Caco-2 (cell line): ENCODE measurements at places on chromosomes 3 and 15. TPM values are rescaled to one million over a fixed set of nuclear protein-coding genes. Genes with fewer than 3 reads are reported as not detected.
A peak's percentile ranks its signal among the peaks of the same experiment; 100 is the strongest.

- H3K4me1 ChIP-seq: no peaks in the 10 kb centered on the region
- H3K27ac ChIP-seq: no peak overlapping the region
- no peak for DNase-seq
- no peaks in the 10 kb centered on the region for H3K36me3 ChIP-seq
- no peak overlapping the region for H3K4me3 ChIP-seq
These were observed 209.8 kb upstream of the THRB start for GRCh38 chr3:24704496-24704895.

- no peak for DNase-seq
- H3K27ac ChIP-seq: no peak overlapping the region
- no peaks in the 10 kb centered on the region for H3K27me3 ChIP-seq
- H3K4me1 ChIP-seq: no peaks in the 10 kb centered on the region
- no peak overlapping the region for H3K4me3 ChIP-seq
These were observed 804.1 kb upstream of the LMCD1 start for GRCh38 chr3:7697548-7697947.

DNA sequence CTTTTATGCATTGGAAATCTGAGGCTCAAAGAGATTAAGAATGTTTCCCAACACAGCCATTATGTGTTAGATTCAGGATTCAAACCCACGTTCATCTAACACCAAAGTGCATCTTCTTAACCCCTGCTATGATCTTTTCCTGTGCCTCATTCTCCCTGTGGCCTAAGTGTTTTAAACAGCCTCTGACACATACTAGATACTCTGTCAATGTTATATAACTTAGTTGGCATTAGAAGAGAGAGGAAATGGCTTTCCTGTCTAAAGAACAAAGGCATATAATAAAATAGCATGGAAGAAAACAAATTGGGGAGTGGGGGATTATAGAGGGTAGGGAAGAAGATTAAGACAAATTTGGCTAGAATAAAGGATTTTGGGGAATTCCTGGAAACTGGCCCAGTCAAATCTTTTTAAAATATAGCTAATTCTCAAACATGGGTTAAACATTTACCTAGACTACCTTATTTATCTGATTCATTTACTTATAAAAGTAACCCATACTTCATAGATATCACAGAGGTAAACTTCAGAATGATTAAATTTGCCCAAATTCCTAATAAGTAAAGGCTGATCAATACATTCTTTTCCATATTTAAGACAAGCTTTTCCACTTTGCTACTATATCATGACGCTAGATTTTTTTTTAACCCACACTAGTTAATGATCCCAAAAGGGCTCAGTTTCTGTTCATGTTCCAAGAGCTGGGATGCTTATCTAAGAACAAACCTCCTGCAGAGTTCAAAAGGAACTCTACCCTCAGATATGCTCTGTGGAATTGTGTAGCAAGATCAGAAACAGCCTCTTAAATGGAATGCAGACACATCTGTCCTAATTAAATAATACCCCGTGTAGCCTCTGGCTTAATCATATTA, 122.9 kb upstream of the PTPRG start:
- no peaks in the 10 kb centered on the region for H3K27me3 ChIP-seq
- peaks cover 35% of the 10 kb centered on the region for H3K4me1 ChIP-seq
- H3K4me3 ChIP-seq: no peak overlapping the region
- DNase-seq: peak; percentile 6
- peak overlapping the region; percentile 72 for H3K27ac ChIP-seq
- no peaks in the 10 kb centered on the region for H3K36me3 ChIP-seq

- no peak overlapping the region for H3K27ac ChIP-seq
- H3K4me1 ChIP-seq: no peaks in the 10 kb centered on the region
- no peak for DNase-seq
These were observed 542.0 kb downstream of the EPHA3 start for GRCh38 chr3:89649431-89649830.

- H3K27me3 ChIP-seq: no peaks in the 10 kb centered on the region
- H3K27ac ChIP-seq: no peak overlapping the region
- H3K4me3 ChIP-seq: no peak overlapping the region
- no peaks in the 10 kb centered on the region for H3K36me3 ChIP-seq
- H3K4me1 ChIP-seq: no peaks in the 10 kb centered on the region
These were observed 87.8 kb downstream of the WNT7A start for GRCh38 chr3:13792051-13792490.

DNA sequence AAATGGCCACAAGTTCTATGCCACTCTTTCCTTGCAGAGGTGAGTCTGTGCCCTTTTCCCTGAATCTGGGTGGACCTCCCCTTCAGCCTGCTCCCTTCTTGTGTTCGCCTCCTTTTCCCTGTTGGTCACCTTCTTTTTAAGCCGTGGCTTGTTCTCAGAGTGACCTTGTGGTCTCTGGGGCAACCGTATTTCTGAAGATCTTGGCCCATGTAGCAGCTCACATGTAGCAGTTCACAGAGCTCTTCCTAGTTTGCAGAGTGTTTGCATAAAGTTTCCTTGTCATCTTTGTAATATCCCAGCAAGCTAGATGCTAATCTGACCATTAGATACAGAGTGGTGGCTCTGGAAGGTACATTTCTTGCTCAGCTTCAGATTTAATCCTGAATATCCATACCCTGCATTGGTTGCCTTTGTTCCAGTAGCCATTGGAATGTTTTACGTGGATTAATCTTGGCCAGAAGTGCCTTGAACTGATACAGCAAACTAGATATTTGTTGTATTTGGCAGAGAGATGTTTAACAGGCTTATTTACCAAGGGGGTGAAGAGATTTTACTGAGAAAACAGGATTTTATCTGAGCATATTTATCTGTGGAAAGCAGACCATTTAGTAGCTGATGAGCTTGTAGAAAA, 40.7 kb upstream of the BSN start:
- H3K36me3 ChIP-seq: peaks cover 3% of the 10 kb centered on the region
- peak overlapping the region; percentile 84 for H3K27ac ChIP-seq
- H3K4me3 ChIP-seq: no peak overlapping the region
- no peaks in the 10 kb centered on the region for H3K27me3 ChIP-seq
- no peak for DNase-seq

DNA sequence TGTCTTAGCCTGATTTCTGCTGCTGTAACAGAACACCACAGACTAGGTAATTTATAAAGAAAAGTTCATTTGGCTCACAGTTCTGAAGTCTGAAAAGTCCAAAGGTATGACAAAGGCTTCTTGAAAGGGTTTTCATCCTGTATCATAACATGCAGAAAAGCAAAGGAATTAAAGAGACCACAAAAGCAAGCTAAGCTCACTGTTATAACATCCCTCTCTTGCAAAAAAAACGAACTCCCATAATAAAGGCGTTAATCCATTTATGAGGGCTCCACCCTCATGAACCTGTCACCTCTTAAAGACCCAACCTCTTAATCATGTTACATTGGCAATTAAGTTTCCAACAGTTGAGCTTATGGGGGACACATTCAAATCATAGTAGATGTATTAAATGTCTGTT, 197.9 kb downstream of the PLOD2 start:
- H3K4me3 ChIP-seq: no peak overlapping the region
- H3K36me3 ChIP-seq: no peaks in the 10 kb centered on the region
- no peak for DNase-seq
- H3K4me1 ChIP-seq: no peaks in the 10 kb centered on the region
- no peaks in the 10 kb centered on the region for H3K27me3 ChIP-seq
- no peak overlapping the region for H3K27ac ChIP-seq

DNA sequence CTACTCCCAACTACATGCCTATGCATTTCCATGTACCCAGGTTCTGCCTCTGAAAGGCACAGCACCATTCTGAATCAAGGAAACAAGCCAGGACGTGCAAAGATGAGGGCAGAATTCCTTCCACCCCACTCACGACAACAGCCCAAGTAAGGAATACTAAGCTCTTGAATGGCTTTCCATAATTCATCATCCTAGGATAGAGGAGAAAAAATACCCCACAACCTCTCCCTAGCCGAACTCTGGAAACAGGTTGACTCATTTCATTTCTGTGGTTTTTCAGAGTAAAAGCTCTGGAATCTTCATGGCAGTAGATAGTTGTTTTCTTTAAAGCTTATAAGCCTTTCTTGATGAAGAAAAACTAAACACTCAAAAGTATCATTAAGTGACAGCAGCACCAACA, 77.8 kb downstream of the PDZRN3 start:
- DNase-seq: no peak
- no peaks in the 10 kb centered on the region for H3K36me3 ChIP-seq
- no peaks in the 10 kb centered on the region for H3K27me3 ChIP-seq
- no peak overlapping the region for H3K4me3 ChIP-seq
- H3K4me1 ChIP-seq: peaks cover 25% of the 10 kb centered on the region
- H3K27ac ChIP-seq: no peak overlapping the region

DNA sequence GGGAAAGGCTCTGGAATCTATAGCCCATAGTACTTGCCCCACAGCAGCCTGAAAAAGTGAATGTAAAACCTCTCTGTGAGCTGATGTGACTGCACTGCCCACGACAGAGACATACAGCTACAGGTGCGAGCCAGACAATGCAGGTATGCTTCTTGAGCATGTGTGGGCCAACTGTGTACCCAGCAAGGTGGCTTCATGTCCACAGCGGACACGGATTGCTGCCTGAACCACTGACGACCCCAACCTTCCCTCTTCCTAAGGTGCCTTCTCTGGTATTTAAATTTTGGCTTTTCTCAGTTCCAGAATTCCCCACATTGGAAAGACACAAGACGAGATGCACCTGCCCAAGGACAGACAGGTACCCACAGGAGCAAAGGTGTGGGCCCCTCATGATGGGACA, 65.8 kb downstream of the SCN5A start:
- no peak for DNase-seq
- no peaks in the 10 kb centered on the region for H3K36me3 ChIP-seq
- H3K4me3 ChIP-seq: no peak overlapping the region
- no peaks in the 10 kb centered on the region for H3K4me1 ChIP-seq
- H3K27me3 ChIP-seq: no peaks in the 10 kb centered on the region

DNA sequence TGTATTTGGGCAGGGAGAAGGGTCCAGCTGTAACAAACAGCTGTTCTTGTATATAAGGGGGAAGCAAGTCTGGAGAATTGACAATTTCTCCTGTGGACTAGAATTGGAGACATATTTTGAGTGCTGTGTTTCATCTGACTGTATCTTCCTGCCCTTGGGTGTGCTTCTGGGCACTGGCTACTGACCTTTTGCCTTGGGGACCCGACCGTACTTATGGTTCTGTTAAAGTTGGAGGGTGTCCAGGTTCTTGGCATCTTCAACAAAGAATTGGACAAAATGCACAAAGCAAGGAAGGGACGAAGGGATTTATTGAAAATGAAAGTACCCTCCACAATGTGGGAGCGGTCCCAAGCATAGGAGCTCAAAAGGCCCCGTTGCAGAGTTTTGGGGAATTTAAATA, 31.0 kb downstream of the MAP2K1 start:
- H3K27me3 ChIP-seq: no peaks in the 10 kb centered on the region
- no peaks in the 10 kb centered on the region for H3K4me1 ChIP-seq
- DNase-seq: no peak
- H3K27ac ChIP-seq: no peak overlapping the region
- H3K36me3 ChIP-seq: no peaks in the 10 kb centered on the region

DNA sequence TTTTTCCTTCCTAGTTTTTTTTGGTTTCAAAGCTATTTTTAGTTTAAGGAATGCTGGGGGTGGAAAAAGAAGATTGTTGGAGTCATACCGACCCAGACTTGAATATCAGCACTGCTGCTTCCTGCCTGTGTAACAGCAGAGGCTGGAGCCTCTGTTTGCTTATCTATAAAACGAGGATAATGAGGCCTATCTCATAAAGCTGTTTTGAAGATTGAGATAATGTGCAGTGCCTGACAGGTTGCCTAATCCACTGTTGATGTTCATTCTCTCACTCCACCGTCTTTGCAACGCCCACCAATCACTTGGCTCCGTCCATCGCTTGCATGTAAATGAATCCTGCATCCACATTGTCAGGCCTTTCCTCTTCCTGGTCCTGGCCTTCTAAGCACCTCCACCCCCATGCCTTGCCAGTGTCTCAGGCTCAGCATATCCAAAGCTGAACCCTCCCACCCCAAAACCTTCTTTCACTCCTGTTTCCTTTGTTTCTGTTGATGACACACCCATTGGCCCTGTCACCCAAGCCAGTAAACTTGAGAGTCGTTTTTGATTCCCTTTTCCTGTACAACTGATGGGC, 94.9 kb downstream of the MEX3B start:
- H3K27me3 ChIP-seq: no peaks in the 10 kb centered on the region; the same call in 1 of the 2 replicates
- H3K4me3 ChIP-seq: no peak overlapping the region
- H3K36me3 ChIP-seq: no peaks in the 10 kb centered on the region
- no peak for DNase-seq
- no peaks in the 10 kb centered on the region for H3K4me1 ChIP-seq

DNA sequence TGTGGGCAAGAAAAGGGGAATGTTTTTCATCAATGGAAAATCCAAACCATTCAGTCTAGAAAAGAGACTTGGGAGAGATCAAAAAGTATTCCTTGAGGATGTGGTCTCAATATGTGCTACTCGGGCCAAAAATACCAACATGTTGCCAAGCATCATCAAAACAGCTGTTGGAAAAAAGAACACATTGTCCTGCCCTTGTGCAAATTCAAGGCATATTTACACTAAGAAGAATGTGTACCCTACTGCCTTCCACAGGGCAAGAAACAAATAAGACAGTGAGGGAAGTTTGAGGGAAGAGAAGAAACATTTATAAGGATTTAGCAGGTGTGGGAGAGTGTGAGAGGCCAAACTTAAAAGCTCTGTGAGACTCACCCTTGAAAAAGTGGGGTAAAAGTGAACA, 252.1 kb downstream of the NTRK3 start:
- no peak overlapping the region for H3K27ac ChIP-seq
- no peaks in the 10 kb centered on the region for H3K4me1 ChIP-seq
- no peak for DNase-seq
- H3K36me3 ChIP-seq: no peaks in the 10 kb centered on the region

- no peak overlapping the region for H3K4me3 ChIP-seq
- peaks cover 89% of the 10 kb centered on the region for H3K4me1 ChIP-seq
- H3K27ac ChIP-seq: peak overlapping the region; percentile 79
- DNase-seq: peak; percentile 17
- no peaks in the 10 kb centered on the region for H3K36me3 ChIP-seq
- H3K27me3 ChIP-seq: no peaks in the 10 kb centered on the region
These were observed 56.9 kb downstream of the FLNB start for GRCh38 chr3:58064923-58065638.

DNA sequence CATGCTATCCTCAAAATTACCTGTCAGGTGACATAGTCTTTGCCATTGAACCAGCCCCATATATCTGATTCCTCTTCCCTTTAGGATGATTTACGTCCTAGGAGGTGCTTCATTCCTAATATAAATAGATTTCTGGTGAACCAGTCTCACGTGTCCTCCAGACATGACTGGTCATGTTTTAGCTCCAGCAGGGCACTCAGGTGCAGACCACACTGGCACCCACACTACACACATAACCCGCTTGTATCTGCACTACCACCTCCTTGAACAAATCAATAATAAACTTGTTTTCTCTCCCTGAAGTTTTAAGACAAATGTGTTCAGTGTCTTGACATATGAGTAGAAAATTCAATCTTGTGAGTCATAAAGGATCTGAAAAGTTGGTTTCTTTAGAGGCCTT, 155.5 kb downstream of the GOLIM4 start:
- no peaks in the 10 kb centered on the region for H3K4me1 ChIP-seq
- no peaks in the 10 kb centered on the region for H3K36me3 ChIP-seq
- no peak for DNase-seq
- H3K27me3 ChIP-seq: no peaks in the 10 kb centered on the region

The ITIH1 gene
- 0.49 TPM in 1 of 2 replicates, not detected in the other for total RNA-seq

The AHSG gene
- 222 and 237 TPM in 2 replicates for total RNA-seq

The COMMD2 gene
- 42.6 and 43.3 TPM in 2 replicates for total RNA-seq

The MED12L gene
- total RNA-seq: 21.5 and 22.9 TPM in 2 replicates

The KLHL40 gene
- not detected in 2 replicates for total RNA-seq

The NLGN1 gene
- not detected in 2 replicates for total RNA-seq

The AMIGO3 gene
- total RNA-seq: not detected in 2 replicates

The PSTPIP1 gene
- total RNA-seq: not detected in 2 replicates

The HGD gene
- total RNA-seq: 76.3 and 102 TPM in 2 replicates
